Stimulated activated CD8-positive, alpha-beta memory T cell treated with anti-CD3 and anti-CD28 coated beads, Interleukin-15, amount 100 ng/mL, for 24 hours (primary cell): ENCODE measurements at places on chromosomes 4 and X.

DNA sequence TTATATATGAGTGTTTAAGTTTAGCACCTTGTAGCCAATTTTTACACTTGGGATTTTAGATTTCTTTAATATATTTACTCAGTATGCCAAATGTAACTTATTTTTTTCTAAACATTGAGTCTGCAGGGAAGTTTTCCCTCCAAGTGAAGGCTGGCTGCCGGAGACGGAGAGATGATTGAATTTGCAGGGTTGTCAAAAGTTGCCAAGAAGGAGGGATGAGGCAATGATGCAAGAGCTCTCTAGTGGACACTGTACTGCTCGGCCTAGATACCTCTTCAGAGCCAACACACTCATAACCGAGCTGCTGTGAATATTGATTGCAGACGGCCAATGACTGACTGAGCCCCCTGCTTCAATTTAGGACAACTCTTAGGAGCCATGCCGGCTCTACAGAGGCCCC lies 318.6 kb upstream of the CASK start:
- no peak for DNase-seq

- no peak for DNase-seq
These were observed 4.5 kb upstream of the TNIP3 start for GRCh38 chr4:121168446-121169281.

DNA sequence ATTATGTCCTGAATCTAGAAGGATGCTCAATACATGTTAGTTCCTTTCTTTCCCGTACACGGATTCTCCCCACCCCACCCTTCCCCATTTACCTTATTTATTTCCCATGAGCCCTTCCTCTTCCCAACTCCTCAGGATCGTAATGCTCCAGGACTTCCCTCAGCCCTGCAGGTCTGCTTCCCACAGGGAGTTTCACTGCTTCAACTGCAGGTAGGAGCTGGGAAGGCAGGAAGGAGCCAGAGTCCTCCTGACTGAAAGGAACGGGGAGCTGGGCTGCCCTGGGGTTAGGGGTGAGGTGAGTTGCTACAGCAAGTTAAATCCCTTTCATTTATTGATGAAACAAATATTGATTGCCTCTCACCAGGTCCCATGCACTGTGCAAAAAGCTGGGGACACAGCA lies 33.2 kb downstream of the SAT1 start:
- DNase-seq = no peak

GRCh38 chr4:73067971-73068394 lies 1.5 kb downstream of the COX18 start:
- no peak for DNase-seq

GRCh38 chrX:109403922-109404321 lies 78.0 kb downstream of the GUCY2F start:
- DNase-seq = no peak

GRCh38 chrX:8048466-8048865 lies 121.3 kb upstream of the PNPLA4 start:
- no peak for DNase-seq

- DNase-seq = no peak
These were observed 90.1 kb downstream of the PALLD start for GRCh38 chr4:168586926-168587325.

DNA sequence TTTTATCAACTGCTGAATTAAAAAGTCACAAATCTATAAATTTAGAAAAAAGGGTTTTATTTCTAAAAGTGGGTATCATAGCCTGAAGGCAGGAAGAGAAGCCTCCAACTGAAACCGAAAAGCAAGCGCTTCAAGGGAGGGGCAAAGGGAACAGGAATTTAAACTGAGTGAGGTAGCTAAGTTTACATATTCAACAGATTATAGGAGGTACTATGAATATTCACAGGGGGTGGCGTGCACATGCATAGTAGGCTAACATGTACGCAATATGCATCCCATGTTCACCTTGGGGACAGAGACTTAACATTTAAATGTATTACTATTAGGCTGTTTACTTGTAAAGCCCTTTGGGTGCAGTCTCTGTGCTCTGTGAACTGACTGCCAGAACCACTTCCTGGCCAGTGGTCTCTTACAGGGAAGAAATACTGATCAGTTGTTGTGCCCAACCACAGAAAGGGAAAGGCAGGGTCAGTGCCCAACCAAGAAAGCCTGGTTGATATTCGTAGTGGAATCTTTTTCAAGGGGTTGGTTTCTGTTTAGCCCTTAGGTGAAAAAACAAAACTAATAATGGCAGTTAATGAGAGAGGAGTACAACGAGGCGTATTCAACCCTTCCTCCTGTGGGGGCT lies 168.7 kb upstream of the GALNTL6 start:
- no peak for DNase-seq

- no peak for DNase-seq
These were observed 42.7 kb downstream of the LHFPL1 start for GRCh38 chrX:112636951-112637581.

GRCh38 chrX:30533266-30533665 lies 44.3 kb downstream of the TASL start:
- DNase-seq = no peak

- no peak for DNase-seq
These were observed 91.7 kb upstream of the HPF1 start for GRCh38 chr4:169849456-169849855.

GRCh38 chrX:71514367-71515037 lies 18.4 kb upstream of the OGT start:
- DNase-seq = no peak

GRCh38 chr4:145861336-145862318 lies 77.0 kb downstream of the ZNF827 start:
- no peak for DNase-seq

DNA sequence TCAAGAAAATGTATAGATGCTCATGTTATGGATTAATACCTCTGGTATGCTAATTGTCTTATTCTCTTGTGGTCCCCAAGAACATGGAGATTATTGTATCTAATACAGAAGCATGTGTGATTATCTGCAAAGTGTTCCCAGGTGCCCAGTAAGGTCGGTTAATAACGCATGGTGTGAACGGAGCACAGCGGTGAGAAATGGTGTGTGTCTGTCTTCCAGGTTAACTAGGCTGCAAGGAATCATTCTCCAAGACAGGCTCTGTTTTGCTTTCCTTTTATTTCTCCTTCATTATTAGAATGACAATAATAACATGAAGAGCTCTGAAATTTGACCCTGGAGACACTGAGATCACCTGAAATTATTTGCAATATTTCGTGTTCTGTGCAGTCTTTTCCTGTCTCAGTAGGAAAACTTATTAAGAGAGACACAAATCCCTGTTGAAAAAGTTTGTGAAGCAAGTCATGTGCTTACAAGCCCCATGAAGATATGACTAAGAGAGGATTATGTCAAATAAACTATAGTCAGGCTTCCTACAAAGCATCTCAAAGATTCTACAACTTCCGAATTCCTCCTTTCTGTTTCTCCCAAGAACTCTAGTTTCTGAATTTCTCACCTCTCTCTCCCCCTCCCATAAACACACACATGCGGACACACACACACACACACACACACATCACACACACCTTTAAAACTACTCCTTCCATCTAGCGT lies 230.9 kb downstream of the HS3ST1 start:
- DNase-seq = no peak

DNA sequence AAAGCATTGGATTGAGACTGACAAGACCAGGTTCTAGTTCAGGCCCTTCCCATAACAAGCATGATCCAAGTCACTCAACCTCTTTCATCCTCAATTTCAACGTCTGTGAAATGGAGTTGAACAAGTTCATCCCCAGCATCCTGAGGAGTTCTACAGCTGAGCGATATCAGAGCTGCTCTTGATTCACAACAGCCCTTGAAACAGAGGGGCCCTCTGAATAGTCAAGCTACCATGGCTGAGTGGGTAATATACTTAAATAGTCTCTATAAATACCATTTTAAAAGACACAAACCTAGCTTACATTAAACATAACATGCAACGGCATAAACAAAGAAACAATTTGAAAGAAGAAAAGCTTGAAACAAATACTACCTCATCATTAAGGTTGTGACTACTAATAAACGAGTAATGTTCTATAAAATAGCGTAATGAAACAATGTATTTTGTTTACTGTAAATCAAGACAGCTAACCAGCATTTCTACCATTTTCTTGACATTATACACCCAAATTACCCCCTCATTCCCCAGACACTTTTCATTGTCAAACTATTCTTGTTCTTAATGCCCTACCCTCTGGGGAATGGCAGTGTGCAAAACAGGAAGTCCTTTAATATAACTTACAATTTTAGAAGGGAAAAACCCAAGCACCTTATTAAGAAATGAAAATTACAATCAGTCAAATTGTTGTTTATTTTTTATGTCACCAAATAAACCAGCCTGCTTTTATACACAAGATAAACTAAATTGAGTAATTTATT lies 202.3 kb downstream of the PARM1 start:
- no peak for DNase-seq

- DNase-seq = no peak
These were observed 5.1 kb downstream of the AP1S2 start for GRCh38 chrX:15849555-15849954.

DNA sequence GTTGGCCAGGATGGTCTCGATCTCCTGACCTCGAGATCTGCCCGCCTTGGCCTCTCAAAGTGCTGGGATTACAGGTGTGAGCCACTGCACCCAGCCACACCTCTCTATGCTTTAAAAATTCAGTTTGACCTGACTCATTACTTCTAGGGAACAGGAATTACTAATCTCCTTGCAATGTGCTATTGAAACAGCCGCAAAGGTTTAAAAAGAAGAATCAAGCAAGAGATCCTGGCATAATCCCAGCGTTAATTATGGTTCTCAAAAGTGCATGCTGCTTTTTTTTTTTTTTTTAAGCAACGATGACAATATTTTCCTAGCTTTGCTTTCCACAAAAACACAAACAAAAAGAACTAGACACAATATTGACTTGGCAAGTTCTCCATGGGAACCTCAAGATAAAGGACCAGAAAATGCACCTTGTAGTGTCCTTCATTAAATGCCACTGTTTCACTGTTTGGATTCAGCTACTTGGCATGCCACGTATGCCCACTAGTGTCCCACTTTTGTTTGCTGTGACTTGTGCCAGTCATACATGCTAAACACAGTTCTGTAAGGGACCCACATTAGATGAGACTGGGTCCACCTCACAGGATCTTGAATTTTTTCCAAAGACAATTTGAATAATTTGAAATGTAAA lies 112.6 kb upstream of the PPARGC1A start:
- no peak for DNase-seq

GRCh38 chr4:147741190-147741788 lies 9.4 kb downstream of the ARHGAP10 start:
- DNase-seq = no peak

DNA sequence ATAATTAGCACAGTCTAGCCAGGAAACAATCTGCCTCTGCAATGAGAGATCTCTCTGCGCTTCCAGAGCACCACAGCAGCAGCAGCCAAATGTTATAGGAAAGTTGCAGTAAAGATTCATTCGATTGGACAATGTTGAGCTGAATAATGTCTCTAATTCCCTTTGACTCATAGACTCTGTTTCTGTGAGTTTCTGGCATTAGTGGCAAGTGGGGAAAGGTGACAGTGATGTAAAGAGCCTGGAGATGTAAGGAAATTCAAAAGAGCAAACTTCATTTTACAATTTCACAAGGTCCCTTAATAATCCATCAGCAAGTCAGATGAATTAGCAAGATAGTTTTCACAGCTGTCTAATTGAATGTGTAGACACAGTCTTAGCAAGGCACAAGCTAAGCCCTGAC lies 184.4 kb downstream of the VEGFC start:
- DNase-seq = no peak

DNA sequence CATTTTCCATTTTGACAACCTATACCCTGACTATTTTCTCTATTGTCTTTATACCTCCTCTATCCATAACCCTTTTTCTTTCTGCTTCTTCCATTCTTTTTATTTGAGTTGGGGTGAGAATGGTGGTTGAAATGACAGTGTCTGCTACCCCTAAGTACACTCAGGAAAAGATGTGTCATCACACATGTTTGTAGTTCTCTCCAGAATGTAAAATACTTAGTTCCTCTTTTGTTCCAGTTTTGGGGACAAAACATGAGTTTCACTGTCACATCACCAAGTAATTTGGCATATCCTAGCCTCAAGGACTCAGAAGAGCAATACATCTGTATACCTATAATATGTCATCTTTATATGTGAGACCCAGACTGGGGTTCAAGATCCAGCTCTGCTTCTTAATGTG lies 90.3 kb downstream of the COMMD8 start:
- DNase-seq = no peak

DNA sequence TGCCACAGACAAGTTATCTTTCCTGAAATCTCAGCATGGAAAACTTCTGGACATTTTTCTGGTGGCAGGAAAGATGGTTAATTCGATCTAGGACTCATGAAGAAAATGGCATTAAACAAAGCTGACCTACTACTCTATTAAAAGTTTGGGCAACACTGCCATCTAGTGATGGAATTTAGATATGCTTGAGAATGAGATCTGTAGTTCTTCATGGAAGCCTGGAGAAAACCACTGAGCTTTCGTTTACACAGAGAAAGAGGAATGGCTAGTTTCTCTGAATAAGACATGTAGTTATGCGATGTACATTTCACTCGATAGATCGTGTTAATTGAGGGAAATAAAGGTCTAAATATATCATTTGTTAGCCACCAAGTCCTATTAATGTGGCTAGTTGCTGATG lies 51.7 kb upstream of the CHRDL1 start:
- no peak for DNase-seq

DNA sequence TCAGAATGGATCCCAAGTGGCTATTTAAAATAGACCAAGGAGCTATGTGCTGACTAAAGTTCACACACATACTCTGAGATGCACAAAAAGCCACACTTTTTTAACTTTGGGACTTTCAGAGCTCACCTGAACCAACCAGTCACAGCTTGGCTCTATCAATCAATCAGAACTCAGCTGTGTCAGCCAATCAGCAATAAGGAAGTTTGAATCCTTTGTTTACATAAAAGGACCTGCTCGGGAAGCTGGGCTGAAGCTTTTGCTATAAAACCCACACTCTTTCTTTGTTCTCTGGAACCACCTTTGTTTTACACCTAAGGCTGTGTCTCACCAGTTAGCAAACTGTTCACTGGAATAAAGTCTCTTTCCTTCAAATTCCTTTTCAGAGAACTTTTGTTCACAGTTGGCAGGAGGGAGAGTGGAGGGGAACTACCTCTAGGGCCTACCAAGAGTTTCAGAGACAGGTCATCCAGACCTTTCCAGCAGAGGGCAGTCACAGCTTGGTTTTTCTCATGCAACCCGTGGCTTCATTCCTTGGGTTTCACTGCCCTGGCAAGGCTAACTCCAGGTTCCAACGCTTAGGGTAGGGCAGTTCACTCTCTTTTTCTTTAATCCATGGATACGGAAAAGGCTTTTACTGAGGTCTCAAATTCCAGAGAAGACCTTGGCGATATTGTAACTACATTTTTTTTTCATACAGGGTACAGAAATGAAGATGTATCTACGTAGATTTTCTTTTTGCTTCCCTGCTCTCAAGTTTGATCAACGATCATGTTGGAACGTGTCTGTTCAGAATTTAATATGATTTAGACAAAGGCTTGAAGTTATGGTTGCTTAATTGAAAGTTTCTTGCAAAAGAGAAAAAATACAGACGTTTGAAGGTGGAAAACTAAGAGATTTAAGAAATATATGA lies 80.7 kb downstream of the GPRIN3 start:
- DNase-seq = peak; percentile 31

- DNase-seq = no peak
These were observed 74.5 kb downstream of the DIPK2B start for GRCh38 chrX:45126158-45126557.

- DNase-seq = peak; percentile 48
These were observed 45.7 kb downstream of the PRPS1 start for GRCh38 chrX:107673933-107674479.
